Hepatocyte (in vitro differentiated cells): ENCODE measurements at places on chromosomes 6 and 20.

DNA sequence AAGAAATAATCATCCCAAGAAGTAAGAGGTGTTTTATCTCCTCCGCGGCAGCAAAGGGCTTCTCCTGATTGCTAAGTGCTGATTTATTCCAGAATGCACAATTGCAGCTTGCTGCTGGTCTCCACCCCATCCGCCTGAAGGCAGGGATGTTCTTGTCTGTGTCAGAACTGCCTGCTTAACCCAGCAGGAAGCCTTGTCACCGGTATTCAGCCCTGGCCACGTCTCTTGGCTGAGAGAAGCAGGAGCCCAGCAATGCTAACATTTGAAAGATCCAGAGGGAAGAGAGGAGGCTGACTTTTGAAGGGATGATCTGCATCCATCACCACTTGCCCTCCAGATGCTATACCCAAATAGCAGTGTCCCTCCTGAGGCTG is 4.2 kb downstream of the SCML4 start:
- DNase-seq: peak; percentile 36

- no peak for DNase-seq
Observed at GRCh38 chr6:170229851-170230519, 60.9 kb downstream of the DLL1 start.

DNA sequence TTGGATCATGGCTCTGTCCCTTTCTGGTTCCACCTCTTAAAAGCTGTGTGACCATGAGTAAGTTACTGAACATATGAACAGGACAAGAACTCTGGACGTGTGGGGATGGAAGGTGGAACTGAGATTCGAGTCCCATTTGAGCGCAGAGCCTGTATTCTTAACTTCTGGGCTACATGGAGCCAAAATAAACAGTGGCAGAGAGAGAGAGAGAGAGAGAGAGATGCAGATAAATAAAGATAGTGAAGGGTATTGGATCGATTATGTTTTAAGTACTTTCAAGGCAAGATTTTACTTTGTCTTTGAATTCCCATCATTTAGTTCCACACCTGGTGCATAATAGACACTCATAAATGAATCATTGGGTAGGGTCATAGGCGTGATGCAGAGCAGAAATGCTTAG is 39.7 kb downstream of the SLC35D3 start:
- no peak for DNase-seq

DNA sequence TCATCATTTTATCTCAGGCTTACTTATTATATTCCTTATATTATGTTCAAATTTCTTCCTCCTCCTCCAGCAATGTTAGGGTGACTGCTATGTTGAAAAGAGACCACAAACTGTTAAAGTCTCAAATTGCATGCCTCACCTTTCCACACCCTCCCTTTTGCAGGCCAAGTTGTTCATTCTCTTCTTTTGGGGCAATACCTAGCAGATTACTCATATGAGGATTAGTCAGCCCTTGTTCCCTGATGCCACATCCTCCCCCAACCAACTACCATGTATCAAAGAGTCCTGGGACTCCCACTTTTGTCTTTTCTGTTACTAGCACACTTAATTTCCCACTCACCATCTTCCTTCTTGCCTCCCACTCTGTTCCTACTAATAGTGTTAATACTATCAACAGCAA is 434.7 kb downstream of the BCKDHB start:
- no peak for DNase-seq

DNA sequence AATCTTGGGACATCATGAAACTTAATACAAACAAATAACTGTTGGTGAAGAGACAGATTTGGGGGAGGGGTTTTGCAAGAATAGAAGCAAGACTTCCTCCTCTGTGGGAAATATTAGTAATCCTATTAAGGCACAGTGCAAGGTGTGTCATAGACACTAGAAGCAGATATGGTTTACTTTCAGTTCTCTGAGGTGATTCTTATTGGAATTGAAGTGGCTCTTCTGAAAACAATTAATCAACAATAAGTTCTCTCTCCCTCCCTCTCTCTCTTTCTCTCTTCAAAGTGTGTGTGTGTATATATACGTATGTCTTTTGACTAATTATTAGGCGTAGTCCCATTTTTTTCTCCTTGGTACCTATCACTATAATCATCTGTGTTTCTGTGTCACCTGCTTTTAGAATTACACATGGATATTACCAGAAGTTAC is 99.8 kb downstream of the HIVEP2 start:
- no peak for DNase-seq
